Activated CD8-positive, alpha-beta T cell treated with anti-CD3 and anti-CD28 coated beads, Interleukin-2, amount 10 ng/mL, durations not matched to agents 7 days and 5 days (primary cell): ENCODE measurements at places on chromosomes 12 and 14. TPM values are rescaled to one million over a fixed set of nuclear protein-coding genes. Genes with fewer than 3 reads are reported as not detected.

The HHIPL1 gene
- not detected for total RNA-seq

The PIWIL1 gene
- not detected for total RNA-seq

The RIMBP2 gene
- total RNA-seq: not detected

The KRT6C gene
- not detected for total RNA-seq

The MYF6 gene
- not detected for total RNA-seq

- no peak overlapping the region for H3K27ac ChIP-seq
- no peaks in the 10 kb centered on the region for H3K27me3 ChIP-seq
- DNase-seq: no peak
- no peaks in the 10 kb centered on the region for H3K36me3 ChIP-seq
Measured at GRCh38 chr14:100841761-100842403, 16.0 kb downstream of the MEG3 start.

DNA sequence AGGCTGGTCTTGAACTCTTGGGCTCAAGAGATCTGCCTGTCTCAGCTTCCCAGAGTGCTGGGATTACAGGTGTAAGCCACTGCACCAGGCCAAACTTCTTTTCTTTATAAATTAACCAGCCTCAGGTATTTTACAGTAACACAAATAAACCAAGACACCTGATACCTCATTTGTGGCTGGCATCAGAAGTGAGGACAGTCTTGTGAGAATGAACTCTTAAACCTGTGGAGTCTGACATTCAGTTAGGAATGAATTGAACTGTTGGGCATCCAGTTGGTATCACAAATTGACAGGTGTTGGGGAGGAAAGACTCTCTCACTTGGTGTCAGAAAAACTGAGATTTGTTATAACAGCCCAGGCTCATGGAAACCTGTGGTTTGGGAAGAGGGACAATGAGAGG lies 120.5 kb downstream of the DENND5B start:
- DNase-seq: no peak
- no peak overlapping the region for H3K4me3 ChIP-seq
- no peaks in the 10 kb centered on the region for H3K36me3 ChIP-seq
- H3K27me3 ChIP-seq: peaks cover 2% of the 10 kb centered on the region

GRCh38 chr12:64733857-64734256 lies 25.3 kb downstream of the GNS start:
- no peaks in the 10 kb centered on the region for H3K27me3 ChIP-seq
- peaks cover 34% of the 10 kb centered on the region for H3K4me1 ChIP-seq
- H3K27ac ChIP-seq: no peak overlapping the region
- H3K4me3 ChIP-seq: no peak overlapping the region
- no peak for DNase-seq

DNA sequence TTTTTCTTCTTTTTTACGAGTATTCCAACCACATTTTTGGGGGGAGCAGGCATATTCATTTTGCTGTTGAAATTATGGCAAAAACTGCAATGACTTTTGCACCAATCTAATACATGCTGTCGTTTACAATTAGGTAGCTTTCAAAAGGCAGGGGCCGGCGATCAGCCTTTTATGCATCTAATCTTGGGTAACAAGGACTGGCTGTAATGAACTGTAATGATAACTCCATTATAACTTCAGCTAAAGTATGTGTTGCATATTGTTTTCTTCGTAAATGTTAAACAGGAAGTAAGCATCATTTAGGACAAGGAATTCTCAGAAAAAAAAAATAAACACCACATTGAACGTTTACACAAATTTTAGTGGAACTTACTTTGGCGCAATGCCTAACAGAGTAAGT lies 30.3 kb upstream of the KLRF1 start:
- H3K4me3 ChIP-seq: peak overlapping the region; percentile 67
- DNase-seq: no peak
- H3K27me3 ChIP-seq: no peaks in the 10 kb centered on the region
- H3K27ac ChIP-seq: peak overlapping the region; percentile 86

DNA sequence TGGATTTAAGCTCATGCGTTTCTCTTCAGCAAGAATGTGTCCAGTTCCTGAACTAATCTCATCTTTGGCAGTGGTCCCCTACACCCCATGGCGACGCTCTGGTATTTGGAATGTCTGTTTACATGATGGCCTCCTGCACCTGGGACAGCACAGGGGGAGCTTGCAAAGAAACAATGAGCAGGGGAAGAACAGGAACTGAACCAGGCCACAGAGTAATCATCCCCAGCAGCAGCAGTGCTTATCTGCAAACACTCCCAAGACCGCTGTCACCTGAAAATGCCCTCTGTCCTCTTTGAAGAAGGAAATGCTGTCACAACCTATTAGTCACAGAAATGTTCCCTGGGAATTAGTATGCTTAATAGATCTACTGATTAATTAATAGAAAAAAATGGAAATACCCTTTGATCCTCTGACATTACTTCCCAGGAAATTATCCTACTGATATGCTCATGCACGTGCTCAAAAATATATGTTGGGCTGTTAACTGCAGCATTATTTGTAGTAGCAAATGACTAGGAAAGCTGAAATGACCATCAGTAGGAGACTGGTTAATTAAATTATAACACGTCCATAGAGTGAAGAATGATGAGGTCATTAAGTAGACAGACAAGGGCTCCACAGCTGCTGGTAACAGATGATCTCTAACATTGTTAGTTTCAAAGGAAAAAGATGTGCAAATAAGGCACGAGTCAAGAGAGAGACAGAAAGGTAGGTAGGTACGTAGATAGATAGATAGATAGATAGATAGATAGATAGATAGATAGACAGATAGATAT lies 279.3 kb upstream of the FLRT2 start:
- H3K27me3 ChIP-seq: no peaks in the 10 kb centered on the region
- H3K4me1 ChIP-seq: no peaks in the 10 kb centered on the region
- no peak overlapping the region for H3K27ac ChIP-seq
- H3K36me3 ChIP-seq: no peaks in the 10 kb centered on the region

GRCh38 chr14:67486890-67487289 lies 1.6 kb downstream of the TMEM229B start:
- H3K27ac ChIP-seq: peak overlapping the region; percentile 99
- DNase-seq: no peak
- peaks cover 55% of the 10 kb centered on the region for H3K4me1 ChIP-seq

DNA sequence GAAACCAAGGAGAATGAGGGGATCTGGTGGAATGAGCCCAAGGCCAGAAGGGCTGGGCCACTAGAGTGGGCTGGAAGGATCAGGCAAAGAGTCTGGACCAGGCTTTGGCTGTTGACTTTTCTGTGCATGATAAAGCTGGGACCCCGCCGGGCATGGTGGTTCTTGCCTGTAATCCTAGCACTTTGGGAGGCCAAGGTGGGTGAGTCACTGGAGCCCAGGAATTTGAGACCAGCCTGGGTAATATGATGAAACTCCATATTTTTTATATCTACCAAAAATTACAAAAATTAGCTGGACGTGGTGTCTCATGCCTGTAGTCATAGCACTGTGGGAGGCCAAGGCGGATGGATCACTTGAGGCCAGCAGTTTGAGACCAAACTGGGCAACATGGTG lies 393 bp upstream of the KLHL33 start:
- H3K36me3 ChIP-seq: no peaks in the 10 kb centered on the region
- H3K4me1 ChIP-seq: peaks cover 14% of the 10 kb centered on the region
- H3K4me3 ChIP-seq: no peak overlapping the region
- no peaks in the 10 kb centered on the region for H3K27me3 ChIP-seq

GRCh38 chr12:47385653-47386052 lies 305.9 kb upstream of the AMIGO2 start:
- no peaks in the 10 kb centered on the region for H3K27me3 ChIP-seq
- no peak overlapping the region for H3K4me3 ChIP-seq
- H3K27ac ChIP-seq: no peak overlapping the region
- H3K36me3 ChIP-seq: peaks cover 17% of the 10 kb centered on the region
- no peak for DNase-seq

DNA sequence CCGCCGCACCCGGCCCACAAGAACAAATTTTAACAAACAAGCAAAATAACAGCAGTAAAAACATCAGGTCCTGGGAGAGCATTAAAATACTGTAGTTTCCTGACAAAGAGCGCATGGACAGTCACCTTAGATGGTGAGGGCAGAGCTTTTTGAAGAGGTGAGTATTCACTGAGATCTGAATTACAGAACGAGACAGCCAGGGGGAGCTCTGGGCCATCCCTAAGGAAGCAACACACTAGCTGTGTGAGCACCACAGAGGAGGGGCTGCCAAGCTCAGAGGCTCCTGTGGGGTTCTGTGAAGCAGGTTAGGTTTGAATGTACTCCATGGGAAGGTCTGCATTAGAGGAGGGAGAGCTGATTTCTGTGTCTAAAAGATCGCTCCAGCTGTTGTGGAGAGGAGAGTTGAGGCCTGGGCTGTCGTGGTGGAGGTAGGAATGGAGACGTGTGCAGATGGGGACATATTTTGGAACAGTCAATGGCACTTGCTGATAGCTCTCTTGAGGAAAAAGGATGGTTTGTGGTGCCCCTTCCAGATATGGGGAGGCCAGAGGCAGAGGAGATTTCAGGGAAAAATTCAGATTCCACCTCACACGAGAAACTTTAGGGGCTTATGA lies 72.9 kb downstream of the TRAFD1 start:
- peak; percentile 72 for DNase-seq
- no peak overlapping the region for H3K4me3 ChIP-seq
- H3K27ac ChIP-seq: peak overlapping the region; percentile 19
- no peaks in the 10 kb centered on the region for H3K4me1 ChIP-seq
- no peaks in the 10 kb centered on the region for H3K27me3 ChIP-seq

GRCh38 chr12:79370021-79370420 lies 320.7 kb downstream of the PAWR start:
- H3K36me3 ChIP-seq: no peaks in the 10 kb centered on the region
- H3K4me1 ChIP-seq: no peaks in the 10 kb centered on the region
- no peak overlapping the region for H3K4me3 ChIP-seq
- no peak overlapping the region for H3K27ac ChIP-seq

GRCh38 chr12:94374124-94374523 lies 85.5 kb downstream of the CEP83 start:
- no peak overlapping the region for H3K4me3 ChIP-seq
- no peaks in the 10 kb centered on the region for H3K27me3 ChIP-seq
- H3K27ac ChIP-seq: no peak overlapping the region
- no peak for DNase-seq
- peaks cover 34% of the 10 kb centered on the region for H3K36me3 ChIP-seq
- H3K4me1 ChIP-seq: peaks cover 8% of the 10 kb centered on the region

GRCh38 chr12:38159092-38159551 lies 157.5 kb upstream of the ALG10B start:
- H3K4me3 ChIP-seq: no peak overlapping the region
- no peaks in the 10 kb centered on the region for H3K4me1 ChIP-seq
- no peak for DNase-seq
- no peaks in the 10 kb centered on the region for H3K36me3 ChIP-seq
- no peaks in the 10 kb centered on the region for H3K27me3 ChIP-seq
- H3K27ac ChIP-seq: no peak overlapping the region

- no peak overlapping the region for H3K4me3 ChIP-seq
- H3K4me1 ChIP-seq: peaks cover 7% of the 10 kb centered on the region
Measured at GRCh38 chr14:36275741-36276140, 44.7 kb downstream of the MBIP start.

- DNase-seq: no peak
- H3K4me1 ChIP-seq: no peaks in the 10 kb centered on the region
- H3K27me3 ChIP-seq: no peaks in the 10 kb centered on the region
- H3K27ac ChIP-seq: no peak overlapping the region
Measured at GRCh38 chr12:65464930-65465329, 186.4 kb downstream of the MSRB3 start.

GRCh38 chr12:62697893-62698292 lies 231.3 kb downstream of the MON2 start:
- H3K4me1 ChIP-seq: peaks cover 33% of the 10 kb centered on the region
- DNase-seq: no peak
- no peak overlapping the region for H3K4me3 ChIP-seq
- H3K36me3 ChIP-seq: no peaks in the 10 kb centered on the region
- peaks cover 5% of the 10 kb centered on the region for H3K27me3 ChIP-seq
